Right renal cortex interstitium (tissue), 3 donors: ENCODE measurements at places on chromosomes 1 and 21.

- no peak for DNase-seq
Observed at GRCh38 chr1:45762291-45762690, 11.8 kb upstream of the IPP start.

DNA sequence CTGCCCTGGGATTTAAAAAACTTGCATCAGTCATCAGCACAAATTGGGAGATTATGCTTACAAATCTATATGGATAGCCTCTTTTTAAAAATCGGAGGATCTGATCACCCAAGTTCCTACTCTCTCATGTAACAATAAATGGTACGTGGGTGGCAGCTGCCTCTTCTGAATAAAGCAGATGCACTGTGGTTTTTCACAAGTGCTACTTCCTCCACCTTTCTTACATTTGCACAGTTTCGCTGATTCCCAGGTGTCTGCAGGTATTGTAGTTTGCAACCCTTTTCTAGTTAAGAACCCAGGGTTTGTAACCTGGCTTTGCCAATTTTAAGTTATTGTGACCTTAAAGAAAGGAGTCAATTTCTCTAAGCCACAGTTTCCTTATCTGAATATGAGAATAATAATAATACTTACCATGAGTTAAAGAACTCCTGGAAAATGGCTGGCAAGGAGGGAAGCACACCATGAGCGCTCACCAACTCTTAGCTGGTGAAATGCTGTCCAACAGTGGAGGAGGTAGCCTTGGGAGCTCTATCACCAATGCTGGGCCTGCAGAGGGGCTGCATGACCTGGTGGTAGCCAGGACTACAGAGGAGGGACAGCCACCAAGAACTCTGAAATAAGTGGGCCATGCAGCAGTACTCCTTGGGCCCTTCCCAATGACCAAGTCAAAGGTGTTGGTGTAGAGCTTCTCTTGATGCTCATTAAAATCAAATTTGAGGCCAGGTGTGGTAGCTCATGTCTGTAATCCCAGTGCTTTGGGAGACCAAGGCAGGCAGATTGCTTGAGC, 30.2 kb upstream of the KCNA2 start:
- no peak for DNase-seq

DNA sequence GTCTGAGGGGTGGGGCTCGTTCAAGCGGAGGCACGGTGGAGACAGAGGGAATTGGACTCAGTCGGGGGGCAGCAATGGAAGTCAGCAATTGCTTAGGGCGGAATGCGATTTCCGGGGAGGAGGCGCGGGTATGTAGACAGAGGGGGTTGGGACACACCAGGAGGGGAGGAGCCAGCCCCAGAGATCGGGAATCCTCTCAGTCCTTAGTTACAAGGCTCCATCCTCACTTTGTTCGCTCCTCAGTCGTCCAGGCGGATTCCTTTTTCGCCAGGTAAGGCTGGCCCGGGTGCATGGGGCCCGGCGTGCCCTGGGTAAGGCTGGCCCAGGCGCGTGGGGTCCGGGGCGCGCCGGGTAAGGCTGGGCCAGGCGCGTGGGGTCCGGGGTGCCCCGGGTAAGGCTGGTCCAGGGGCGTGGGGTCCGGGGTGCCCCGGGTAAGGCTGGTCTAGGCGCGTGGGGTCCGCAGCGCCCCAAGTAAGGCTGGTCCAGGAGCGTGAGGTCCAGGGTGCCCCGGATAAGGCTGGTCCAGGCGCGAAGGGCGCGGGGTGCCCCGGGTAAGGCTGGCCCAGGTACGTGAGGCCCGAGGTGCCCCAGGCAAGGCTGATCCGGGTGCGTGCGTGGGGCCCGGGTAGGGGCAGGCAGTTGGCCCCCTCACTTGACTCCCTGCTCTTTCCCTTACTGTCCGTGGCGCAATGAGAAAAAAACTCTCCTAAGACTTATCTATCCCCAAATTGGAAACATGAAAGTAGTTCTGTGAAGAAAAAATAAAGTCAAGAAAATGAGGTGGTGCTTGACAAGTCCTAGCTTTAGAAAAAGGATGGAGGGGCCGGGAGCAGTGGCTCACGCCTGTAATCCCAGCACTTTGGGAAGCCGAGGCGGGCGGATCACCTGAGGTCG, at the start of gene L1TD1:
Gene L1TD1 (plus strand): TSS at position 199 of the 894 bp plus-strand sequence. CDS start 11,780 bp downstream, outside the sequence.
- no peak for DNase-seq

DNA sequence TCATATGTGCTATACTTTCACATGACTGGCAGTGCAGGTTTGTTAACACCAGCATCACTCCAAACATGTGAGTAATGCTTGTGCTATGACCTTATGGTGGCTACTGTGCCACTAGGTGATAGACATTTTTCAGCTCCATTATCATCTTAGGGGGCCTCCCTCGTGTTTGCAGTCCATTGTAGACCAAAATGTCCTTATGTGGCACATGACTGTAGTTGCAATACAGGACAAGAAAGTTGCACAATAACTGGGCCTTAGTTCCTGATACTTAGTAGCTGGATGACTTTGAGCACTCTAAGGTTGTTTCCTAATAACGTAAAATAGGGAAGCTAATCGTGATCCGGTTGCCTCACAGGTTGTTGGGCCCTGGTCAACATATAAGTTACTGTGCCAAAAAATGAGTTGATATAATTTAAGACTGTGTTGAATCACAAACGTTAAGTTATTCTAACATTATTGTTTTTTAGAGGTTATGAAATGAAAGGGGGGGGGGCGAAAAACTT, 511 bp upstream of the SNX27 start:
- no peak for DNase-seq

- DNase-seq: no peak
Observed at GRCh38 chr1:56572334-56573050, 6.9 kb downstream of the PLPP3 start.

DNA sequence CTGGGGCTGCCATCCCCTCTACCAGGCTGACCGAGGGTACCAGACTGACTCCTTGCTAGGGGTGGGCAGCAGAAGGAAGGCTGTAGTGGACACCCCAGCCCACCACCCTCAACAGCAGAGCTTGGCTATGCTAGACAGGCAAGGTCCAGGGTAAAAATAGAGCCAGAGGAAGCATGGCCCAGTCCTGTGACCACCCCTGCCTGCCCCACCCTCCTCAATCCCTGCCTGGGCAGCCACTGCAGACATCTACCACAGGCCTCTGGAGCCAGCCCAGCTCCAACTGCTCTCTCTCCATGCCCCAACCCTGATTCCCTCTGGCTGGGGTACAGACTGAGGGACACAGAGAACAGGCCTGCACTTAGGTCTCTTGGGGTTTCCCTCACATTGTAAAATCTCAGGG, 1.7 kb downstream of the S100A1 start:
- DNase-seq: no peak

GRCh38 chr1:231632119-231632518, 5.5 kb downstream of the DISC1 start:
- DNase-seq: no peak

GRCh38 chr1:12472798-12473551, 145.0 kb downstream of the DHRS3 start:
- no peak for DNase-seq

DNA sequence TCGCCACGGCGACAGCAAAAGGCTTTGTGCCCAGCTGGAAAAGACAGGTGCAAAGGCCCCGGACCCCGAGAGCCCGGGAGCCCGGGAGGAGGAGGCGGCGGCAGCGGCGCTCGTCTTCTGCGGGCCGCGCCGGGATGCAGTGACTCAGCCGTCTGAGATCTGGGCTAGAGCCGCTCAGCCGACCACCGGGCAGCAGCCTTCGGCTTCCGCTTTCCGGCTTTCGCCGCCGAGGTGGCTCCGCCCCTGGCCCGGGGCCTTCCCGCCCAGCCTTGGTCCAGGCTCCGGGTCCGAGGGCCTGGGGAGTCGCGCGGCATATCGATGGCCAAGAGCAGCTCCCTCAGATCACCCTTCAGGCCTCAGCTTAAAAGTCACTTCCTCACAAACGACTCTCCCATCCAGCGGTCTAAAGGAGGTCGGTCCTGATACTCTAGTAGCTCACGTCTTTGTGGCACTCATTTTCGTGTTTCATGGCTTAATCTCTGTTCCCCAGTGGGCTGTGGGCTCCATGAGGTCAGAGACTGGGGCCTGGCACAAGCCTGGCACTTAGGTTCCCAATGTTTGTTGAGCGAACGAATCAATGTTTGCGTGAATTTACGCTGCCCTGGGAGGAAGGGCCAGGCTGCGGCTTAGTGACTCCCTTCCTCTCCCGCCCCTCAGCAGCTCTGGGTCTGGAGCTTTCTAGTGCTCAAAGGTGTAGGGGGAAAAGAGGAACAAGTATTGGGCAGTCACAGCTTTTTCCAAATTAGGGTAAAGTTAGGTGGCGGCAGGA, at the start of gene PHTF1:
Gene PHTF1 (minus strand): TSS at position 154 of the 769 bp plus-strand sequence. CDS start 783 bp downstream, outside the sequence.
- peak; percentile 58 for DNase-seq
